ENCODE measurements at places on chromosomes 7 and 10.
A peak's percentile ranks its signal among the peaks of the same experiment; 100 is the strongest.

GRCh38 chr10:102335184-102335583 lies 60.3 kb upstream of the NFKB2 start:
- no peak for DNase-seq

DNA sequence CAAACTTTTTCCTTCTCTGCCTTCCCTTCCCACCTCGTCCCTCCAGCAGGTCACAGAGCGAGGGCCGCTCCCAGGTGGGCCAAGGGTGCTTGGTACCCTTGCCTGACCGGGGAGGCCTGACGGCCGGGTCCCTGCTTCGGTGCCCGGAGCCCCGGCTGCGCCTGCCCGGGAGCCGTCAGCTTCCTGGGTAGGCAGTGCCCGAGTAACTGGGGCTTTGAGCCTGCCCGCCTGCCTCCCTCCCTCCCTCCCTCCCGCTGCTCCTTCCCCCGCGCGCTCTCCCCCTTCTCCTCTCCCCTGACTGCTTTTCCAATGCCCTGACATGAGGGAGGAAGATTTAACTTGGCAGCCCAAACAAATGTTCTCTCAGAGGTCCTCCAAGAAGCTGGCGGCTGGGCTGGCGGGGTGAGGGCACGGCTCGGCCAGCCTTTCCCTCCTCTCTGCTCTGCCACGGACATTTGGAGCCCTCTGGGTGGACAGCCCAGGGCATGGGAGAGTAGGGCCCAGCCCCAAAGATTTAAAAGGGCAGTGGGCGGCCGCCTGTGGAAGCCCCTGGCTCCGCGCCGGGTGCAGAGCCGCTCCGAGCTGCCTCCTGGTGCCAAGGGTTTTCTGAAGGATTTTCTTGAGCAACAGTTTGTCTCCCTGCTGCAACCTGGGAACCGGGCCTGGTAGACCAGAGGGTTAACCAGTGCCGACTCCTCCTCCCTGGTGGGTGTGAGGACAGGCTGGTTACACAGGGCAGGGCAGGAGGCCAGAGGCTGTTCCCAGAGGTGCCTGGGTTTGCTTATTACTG lies 2.0 kb downstream of the ZMIZ1 start:
- DNase-seq, result peak; percentile 96

- DNase-seq, result no peak
Measured at GRCh38 chr10:11026773-11027172, 9.1 kb downstream of the CELF2 start.

GRCh38 chr10:80700252-80700651 lies 162.6 kb downstream of the SH2D4B start:
- no peak for DNase-seq

GRCh38 chr10:47160261-47160908 lies 139.6 kb upstream of the GDF10 start:
- no peak for DNase-seq

- DNase-seq, result no peak
Measured at GRCh38 chr10:42997849-42998165, 79.1 kb upstream of the RET start.

DNA sequence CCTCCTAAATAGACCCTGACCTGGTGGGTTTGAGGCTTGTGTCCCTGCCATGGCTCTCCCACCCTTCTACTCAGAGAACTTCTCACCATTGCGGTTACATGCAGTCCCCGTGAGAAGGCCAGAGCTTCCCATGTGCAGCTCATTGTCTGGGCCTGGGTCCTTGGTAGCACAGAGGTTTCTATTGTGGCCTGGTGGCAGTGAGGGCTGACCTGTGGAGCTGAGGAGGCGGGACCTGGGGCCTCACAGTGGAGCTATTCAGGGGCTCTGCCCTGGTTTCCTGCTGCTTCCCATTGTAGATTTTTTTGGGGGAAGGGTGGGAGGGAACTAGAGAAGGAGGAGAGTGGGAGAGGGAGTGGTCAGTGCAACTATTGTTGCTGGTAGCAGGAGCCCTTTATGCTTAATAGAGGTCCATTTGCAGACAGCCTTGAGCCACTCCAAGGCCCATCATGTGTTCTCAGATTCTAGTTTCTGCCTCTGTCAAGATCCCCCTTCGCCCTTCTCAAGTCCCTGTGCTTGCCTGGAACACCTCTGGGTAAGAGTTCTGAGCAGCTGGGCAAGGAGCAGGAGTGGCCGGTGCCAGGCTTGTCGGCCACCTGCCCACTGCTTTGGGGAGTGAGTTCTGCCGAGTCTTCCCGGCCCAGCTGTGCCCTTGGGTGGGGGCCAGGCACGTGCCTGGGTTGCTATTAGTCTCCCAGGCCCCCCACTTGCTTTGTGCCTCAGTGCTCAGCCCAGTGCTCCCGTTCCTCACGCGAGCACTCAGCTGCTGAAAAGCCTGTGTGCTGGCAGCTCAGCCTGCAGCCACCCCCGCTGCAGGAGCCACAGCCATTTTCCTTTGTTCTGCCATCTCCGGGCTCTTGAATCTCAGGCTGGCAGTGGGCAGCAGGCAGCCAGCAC lies 10.7 kb downstream of the TSPAN14 start:
- peak; percentile 39 for DNase-seq

- DNase-seq, result no peak
Measured at GRCh38 chr7:14309432-14309831, 320.0 kb upstream of the ETV1 start.

DNA sequence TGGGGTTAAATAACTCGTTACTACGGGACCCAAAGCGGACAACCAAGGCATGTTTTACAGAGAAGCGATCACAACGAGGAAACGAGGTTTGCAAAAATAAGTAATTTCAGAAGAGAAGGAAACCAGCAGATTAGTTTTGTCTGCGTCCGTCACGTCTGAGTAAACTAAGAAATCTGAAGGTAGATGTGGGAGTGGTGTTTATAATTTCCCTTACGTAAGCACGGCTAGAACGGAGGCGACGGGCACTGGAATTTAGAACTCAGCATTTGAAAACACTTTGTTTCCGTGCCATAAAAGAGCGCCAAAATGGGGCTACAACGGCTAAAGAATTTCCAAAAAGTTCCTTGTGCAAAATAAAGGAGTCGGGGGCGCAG lies 718 bp upstream of the UMAD1 start:
- no peak for DNase-seq

GRCh38 chr7:88396948-88397322 lies 90.2 kb upstream of the STEAP4 start:
- no peak for DNase-seq

GRCh38 chr10:5858811-5859210 lies 30.9 kb downstream of the ANKRD16 start:
- DNase-seq, result no peak

- no peak for DNase-seq
Measured at GRCh38 chr10:108036265-108036664, 871.8 kb upstream of the SORCS1 start.

GRCh38 chr7:148367731-148368475 lies 222.7 kb upstream of the C7orf33 start:
- DNase-seq, result no peak

DNA sequence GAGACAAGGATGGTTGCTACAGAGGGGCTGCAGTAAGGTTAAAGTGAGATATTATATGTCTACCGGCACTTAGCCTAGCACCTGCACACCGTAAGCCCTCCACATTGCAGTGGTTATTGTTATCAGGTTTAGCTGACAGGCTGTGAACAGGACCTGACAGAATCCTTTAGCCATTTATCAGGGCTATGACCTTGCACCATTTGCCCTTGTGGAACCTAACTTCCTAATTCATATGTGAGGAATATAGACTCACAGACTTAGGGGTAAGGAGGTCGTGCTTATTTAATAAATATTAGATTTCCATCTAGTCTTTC lies 10.1 kb downstream of the NCOA4 start:
- DNase-seq, result no peak

GRCh38 chr7:50379082-50379481 lies 71.1 kb downstream of the FIGNL1 start:
- DNase-seq, result no peak

DNA sequence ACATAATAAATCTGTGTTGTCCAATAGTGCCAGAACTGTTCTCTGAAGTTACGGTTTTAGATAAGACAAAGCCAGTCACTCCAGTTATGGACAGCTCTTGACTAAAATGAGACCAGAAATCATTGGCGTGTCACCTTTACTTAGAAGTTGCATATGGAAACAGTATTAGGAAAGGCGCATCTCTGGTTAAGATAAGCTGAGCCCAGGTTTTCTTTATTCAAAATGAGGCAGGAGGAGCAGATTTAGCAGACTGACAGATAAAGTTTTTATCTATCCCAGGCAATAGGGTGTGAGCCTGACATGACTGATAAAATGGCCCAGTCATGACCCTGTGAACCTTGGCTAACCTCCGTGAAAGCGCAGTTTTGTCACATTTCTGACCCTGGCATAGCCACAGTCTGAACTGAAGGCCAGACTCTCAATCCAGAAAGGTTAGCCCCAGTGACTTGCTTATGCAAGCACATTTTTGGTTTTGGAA lies 4.2 kb downstream of the CYP26A1 start:
- no peak for DNase-seq

GRCh38 chr7:121187222-121187621 lies 141.6 kb upstream of the WNT16 start:
- no peak for DNase-seq

GRCh38 chr10:8017277-8017676 lies 37.2 kb upstream of the GATA3 start:
- DNase-seq, result no peak

DNA sequence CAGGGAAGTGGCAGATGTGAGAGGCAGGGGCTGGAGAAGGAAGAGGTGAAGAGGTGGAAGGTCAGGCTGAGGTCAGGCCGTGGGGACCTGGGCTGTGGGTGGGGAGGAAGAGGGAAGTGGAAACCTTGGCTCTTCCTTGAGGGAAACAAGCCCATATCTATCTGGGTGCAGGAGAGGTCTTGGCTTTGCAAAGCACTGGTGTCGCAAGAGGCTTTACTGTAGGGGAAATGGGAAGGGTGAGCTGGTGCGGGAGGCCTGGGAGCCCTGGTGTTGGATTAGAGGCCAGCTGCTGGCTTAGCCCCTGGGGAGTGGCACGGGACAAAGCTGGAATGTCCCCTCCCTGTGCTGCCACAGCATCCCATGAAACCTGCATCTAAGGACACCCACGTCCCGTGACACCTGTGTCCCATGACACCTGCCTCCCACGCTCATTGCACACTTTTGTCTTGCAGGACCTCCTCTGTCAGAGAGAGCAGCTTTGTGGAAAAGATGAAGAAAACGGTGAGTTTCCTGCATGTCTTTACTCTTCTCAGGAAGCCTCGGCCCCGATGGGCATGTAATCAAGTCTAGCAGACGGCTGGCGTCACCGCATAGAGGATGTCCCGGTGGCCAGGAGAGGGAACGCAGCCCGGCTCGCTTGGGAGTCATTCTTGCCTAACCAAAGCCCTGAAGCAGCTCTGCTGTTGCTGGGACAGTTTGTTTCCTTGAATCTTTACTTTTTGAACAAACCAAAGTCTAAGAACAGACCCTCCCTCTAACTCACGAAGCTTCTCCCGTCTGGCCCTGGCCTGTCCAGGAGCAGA lies 22.2 kb downstream of the TMEM120A start:
- DNase-seq, result no peak

DNA sequence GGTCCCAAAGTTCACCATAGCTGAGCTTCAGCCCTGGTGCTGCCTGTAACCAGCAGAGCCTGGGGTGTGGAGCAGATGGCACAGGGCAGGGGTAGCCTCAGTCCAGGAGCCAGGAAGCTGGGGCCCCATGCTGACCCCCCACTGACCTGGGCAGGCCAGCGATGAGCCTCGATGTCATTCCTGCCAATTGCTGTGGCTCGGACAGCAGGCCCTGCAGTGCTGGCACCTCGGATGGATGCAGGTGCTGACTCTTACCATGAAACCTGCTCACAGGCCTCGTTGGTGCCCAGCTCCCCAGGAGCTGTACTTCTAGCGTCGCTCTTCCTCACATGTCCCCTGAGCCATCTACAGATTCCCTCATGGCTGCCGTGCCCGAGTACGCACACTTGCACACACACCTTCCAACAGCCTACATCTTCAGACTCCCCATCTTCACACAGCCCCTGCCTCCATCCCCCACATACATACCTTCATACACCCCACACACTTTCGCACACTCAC lies 46.8 kb upstream of the PCBD1 start:
- DNase-seq, result no peak

- DNase-seq, result no peak
Measured at GRCh38 chr10:106185951-106186350, 978.6 kb downstream of the SORCS1 start.

All from pancreas (tissue), 10 donors.